ENCODE measurements at places on chromosomes 6 and 20.

DNA sequence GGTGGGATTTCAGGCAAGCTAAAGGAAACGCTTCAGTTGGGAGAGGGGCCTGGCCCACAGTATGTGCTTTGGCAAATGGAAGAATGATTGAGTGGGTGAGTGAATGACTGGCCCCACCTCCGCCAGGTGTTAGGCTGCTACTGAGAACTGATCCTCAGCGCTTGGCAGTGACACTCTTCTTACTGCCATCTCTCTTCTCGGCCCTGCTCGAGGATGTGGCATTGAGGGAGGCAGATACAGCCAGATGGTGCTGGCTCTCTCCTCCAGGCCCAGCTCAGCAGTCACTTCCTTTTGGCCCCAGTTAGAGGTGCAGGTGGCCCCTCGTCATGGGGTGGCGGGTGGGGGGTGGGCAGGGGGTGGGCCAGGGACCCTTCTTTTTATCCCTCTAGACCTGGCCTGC, 38.9 kb upstream of the KCNK5 start:
- DNase-seq: no peak

DNA sequence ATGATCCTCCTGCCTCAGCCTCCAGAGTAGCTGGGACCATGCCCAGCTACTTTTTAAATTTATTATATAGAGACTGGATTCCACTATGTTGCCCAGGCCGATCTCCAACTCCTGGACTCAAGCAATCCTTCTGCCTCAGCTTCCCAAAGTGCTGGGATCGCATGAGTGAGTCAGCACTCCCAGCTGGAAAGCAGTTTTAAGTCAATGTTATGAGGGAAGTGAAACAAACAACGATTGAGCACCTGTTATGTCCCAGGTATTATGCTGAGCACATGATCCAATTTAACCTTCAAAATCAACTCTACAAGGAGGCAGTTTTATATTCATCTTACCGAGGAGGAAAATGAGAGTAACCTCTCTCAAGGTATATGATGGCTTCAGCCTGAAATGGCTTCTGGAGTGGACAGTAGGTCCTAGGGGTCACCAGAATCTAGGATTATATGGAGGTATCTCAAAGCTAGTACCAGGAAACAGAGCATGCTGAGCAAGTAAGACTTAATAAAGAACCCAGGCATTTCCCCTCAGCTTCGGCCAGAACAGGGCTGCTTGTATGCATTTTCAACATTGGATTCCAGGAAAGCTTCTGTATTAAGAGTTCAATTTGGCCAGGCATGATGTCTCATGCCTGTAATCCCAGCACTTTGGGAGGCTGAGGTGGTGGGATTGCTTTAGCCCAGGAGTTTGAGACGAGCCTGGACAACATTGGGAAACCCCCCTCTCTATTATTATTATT, 55.0 kb downstream of the EDN1 start:
- DNase-seq: no peak

DNA sequence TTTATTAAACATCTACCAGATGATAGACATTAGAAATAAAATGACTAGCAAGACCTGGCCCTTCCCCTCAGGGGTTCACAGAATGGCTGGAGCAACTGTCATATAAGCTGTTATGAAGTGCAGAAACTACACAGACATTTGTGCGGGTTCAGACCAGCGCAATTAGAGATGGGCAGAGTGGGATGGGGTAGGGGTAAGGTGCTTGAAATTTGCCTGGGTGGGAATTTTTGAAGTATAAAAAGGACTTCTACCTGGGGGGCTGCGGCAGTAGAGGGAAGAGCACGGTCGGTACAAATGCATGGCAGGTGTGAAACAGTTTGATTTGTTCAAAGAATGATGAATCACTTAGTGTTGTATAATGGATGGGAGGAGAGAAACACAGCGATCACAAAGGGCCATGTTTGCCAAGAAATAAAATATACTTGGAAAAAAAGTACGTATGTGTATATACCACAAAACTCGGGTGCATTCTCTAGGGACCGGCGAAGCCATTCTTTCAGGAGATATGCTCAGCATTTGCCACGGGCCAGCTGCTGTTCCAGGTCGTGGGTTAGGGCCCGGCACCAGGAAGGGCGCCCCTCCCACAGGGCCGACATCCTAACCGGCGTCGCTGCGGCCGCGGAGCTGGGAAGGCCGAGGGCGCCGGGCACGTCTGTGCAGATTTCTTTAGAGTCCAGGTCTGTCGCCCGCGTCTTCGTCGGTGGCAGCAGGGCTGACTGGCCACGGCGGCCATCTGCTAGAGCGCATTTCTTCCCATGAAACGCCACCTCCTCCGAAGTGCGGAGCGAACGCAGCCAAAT, 809 bp upstream of the NOL7 start:
- DNase-seq: peak; percentile 13

GRCh38 chr6:62324834-62325233, 38.8 kb upstream of the KHDRBS2 start:
- no peak for DNase-seq

DNA sequence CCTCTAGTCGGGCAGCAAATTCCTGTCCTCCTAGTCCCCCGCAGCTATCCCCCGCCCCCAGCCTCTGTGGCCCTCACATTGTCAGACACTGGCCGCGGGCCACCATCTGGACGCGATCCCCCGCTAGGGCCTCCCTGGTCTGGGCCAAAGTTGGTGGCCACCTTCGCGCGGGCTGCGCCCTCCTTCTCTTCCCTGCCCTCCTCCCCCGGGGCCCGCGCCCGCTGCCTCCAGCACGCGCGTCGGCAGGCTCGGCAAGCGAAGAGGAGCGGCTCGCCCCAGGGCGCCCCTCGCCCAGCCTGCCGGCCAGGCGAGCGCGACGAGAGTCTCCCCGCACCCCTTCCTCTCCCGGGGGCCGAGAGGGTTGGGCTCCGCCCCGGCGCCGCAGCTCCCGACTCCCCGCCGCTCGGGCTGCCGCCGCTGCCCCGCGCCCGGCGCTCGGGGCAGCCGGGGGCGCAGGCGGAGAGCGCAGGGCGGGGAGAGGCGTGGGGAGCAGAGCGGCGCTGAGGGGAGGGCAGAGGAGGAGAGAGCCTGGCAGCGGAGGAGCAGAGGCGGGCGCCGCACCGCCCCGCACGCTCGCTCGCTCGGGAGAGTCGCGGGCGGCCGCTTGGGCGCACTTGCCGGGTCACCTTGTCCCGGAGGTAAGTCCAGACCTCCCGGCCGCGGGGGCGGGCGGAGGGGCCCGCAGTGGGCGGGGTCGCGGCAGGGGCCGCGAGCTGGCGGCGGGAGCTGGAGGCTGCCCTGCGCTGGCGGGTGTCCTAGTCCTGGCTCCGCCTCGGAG, at the start of gene SYNDIG1:
TSS of gene SYNDIG1 (plus strand) at position 514 of the 778 bp plus-strand sequence. CDS start 73,469 bp downstream, outside the sequence.
- no peak for DNase-seq

GRCh38 chr6:25365154-25365553, 86.0 kb downstream of the CARMIL1 start:
- DNase-seq: no peak

DNA sequence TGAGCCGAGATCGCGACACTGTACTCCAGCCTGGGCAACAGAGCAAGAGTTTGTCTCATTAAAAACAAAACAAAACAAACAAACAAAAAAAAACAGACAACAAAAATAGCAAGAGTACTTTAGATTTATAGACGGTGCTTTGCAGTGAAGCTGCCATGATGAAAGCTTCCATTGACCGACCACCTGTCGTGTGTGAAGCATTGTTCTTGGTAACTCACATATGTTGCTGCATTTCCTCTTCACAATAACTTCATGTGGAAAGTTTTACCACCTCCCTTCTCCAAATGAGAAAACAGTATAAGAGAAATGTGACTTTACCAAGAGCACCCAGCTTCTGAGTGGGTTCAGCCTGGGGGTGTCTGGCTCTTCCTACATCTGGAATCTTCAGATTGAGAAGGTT, 56.4 kb upstream of the PTGIS start:
- DNase-seq: no peak

- DNase-seq: peak; percentile 69
Measured at GRCh38 chr6:151391471-151392413, at the start of gene ZBTB2. TSS of gene ZBTB2 (minus strand) at chr6:151391559. CDS start at chr6:151373637, 17,922 bp downstream.

DNA sequence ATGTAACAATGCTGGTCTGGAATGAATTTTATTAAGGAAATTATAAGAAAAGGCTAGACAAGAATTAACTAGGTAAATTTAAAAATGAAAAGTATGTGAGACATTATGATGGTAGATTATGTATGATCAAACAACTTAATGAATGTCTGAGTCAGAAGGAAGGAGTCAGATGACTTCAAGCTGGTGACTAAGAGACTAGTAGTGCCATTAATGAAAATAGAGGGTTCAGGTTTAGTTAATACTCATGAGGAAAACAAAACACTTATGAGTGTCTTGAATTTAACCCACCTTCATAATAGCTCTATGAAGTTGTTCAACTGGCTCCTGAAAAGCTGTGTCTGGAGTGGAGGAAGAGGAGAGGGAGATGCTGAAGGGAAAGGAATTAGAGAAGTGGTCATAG, 256.3 kb downstream of the ADGRB3 start:
- DNase-seq: no peak

- no peak for DNase-seq
Measured at GRCh38 chr6:54710456-54710855, 136.1 kb upstream of the FAM83B start.

DNA sequence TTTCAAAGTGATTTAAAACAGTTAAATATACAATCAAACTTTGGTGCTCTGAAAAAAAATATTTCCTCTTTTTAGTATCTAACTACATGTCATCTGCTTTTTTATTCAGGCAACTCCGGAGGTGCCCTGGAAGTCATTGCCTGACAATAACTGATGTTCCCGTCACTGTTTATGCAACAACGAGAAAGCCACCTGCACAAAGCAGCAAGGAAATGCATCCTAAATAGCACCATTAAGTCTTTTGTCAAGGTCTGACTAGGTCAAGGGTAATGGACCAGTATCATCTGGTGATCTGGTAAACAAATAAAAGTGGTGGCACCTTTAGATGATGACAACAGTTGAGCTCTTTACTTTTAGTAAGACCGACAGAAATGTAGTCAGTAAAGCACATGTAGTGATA, 13.2 kb downstream of the FAM229B start:
- no peak for DNase-seq

DNA sequence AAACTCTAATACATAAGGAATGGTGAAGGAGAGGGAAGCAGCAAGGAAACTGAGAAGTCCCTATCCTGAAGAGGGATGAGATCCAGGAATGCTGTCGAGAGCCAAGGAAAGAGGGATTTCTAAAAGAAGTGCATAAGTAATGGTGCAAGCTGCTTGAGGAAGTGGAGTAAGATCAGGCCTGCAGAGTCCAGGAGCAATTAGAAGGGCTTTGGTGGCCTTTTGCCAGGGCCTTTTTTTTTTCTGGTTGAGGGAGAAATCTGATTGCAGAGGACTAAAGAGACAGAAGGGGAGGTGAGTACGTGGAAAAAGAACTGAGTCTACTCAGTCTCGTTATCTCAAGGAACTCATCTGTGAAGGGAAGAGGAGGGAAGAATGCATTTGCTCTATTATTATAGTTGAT, 396.2 kb downstream of the UTRN start:
- no peak for DNase-seq

GRCh38 chr6:168037856-168038255, 40.4 kb downstream of the KIF25 start:
- no peak for DNase-seq

GRCh38 chr6:57190140-57190539, 18.0 kb downstream of the BAG2 start:
- DNase-seq: no peak

Data from CD4-positive, alpha-beta T cell treated with Interleukin-2 at 100 ng/mL for 4 hours (primary cell).